Activated naive CD4-positive, alpha-beta T cell (primary cell): ENCODE measurements at places on chromosomes 11 and 22.

- DNase-seq: no peak
Measured at GRCh38 chr22:24176630-24177029, 4.7 kb upstream of the SUSD2 start.

DNA sequence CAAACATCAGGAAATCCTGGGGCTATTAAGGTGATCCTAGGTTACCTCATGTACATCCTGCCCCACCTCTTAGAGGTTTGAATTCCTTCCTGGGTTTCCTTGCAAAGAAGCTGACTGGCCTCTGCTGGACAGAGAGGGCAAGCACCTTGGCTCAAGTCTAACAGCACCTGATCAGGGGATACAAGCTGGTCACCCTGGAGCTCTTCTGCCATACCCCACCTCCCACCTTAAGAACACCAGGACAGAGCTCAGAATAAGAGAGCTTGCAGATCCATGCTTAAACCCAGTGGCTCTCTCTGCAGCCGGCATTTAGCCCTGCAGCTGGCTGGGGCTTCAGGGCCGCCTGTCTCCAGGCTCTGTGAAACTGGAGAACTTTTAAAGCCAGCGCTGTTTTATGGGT, 386.6 kb upstream of the NARS2 start:
- no peak for DNase-seq

DNA sequence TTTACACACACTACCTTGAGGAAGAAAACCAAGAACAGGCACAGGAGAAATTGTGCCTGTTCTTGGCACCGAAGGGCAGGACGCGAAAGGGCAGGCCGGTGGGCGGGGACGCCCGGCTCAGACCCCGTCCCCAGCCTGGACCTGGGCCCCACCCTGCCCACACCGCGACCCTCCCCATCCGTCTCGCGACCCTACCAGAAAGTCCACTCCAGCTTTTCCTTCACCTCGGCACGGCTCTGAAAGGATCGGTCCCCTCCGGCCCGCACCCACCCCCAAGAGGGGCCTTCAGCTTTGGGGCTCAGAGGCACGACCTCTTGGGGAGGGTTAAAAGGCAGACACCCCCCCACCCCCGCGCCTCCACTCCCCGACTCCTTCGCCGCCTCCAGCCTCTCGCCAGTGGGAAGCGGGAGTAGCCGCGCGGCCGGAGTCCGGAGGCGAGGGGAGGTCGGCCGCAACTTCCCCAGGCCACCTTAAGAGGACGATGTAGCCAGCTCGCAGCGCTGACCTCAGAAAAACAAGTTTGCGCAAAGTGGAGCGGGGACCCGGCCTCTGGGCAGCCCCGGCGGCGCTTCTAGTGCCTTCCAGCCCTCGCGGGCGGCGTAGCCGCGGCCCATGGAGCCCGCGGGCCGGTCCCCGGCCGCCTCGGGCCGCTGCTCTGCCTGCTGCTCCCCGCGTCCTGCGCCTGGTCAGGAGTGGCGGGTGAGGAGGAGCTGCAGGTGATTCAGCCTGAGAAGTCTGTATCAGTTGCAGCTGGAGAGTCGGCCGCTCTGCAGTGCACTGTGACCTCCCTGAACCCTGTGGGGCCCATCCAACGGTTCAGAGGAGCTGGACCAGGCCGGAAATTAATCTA, 4.4 kb downstream of the SEC14L6 start:
- no peak for DNase-seq

DNA sequence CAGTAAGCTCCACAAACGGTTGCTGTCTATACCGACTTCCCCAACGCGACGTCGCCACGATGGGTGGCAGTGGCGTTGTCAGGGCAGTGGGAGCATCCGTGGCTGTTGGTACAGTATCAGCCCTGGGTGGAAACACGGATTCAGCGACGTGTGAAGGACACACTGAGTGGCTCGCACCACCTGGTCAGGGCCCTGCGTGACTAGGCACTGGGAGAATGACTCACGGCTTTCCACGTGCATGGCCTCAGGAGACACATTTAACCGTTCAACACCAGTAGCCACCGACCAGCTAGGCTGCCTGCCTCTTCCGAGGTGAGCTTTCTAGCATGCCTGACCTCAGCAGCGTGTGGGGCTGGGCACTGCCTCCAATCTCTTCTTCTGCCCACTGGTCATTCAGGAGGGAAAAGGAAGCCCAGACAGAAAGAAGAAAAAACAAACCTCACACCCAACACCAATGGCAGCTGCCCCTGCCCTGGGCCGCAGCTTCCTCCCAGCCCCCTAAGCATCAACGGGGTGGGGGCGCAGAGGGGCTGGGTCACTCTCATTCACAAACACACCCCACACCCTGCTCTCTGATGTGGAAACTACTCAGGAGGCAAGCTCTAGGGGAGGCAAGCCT, 59.0 kb downstream of the MYH9 start:
- DNase-seq: no peak

DNA sequence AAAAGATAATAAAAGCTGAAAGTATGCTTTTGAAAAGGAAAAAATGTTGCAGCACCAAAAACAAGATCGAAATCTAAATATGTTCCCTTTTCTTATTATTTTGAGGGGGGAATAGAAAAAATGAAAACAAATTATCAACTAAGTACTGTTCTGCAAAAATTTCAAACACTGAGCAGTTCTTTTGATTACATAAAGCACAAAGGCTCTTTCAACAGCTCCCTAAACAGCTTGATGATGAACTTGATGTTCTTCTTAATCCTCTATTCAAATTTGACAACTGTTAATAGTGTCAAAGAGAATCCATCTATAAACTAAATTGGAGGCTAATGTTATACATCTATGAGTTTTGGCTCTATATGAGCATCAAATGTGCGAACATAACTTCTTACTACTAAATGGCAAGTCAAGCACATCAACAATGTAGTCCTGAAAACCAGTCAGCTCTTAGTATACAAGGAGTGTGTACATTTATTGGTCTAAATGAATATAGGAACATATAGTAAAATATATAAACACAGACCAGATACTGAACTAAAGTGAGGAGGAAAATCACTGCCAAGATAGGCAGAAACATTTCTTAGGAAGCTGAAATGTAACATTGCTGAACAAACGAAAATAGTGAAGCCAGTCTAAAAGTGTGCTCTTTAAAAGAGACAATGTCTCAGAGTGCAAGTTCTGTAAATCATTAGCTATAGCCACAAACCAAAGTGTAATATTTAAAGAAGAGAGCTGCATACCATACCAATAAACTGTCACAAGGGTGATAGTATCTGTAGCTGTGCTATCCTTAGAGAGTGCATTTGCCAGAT, 94.3 kb downstream of the SOX6 start:
- no peak for DNase-seq

DNA sequence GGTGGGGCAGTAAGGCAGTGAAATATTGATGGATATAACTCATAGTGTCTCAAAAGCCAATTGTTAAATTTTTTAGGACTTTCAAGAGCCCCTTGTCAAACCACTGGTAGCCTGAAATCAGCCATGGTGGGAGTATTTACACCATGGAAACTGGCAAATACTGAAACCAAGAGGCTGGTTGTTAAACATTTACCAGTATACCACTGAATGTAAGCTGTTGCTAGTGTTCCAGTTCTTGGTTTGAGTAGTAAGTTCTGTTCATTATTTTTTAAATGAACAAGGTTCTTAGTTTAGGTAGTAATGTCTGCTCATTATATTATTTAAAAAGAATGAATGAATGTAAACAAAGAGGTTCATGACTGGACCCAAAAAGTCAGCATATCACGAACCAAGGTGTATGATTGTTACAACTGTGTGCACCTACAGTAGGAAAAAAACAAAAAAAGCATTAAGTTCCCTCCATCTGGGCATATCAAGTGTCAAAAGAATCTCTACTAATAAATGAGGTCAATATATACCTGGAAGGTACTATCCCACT, 4.5 kb upstream of the EIF3F start:
- no peak for DNase-seq

DNA sequence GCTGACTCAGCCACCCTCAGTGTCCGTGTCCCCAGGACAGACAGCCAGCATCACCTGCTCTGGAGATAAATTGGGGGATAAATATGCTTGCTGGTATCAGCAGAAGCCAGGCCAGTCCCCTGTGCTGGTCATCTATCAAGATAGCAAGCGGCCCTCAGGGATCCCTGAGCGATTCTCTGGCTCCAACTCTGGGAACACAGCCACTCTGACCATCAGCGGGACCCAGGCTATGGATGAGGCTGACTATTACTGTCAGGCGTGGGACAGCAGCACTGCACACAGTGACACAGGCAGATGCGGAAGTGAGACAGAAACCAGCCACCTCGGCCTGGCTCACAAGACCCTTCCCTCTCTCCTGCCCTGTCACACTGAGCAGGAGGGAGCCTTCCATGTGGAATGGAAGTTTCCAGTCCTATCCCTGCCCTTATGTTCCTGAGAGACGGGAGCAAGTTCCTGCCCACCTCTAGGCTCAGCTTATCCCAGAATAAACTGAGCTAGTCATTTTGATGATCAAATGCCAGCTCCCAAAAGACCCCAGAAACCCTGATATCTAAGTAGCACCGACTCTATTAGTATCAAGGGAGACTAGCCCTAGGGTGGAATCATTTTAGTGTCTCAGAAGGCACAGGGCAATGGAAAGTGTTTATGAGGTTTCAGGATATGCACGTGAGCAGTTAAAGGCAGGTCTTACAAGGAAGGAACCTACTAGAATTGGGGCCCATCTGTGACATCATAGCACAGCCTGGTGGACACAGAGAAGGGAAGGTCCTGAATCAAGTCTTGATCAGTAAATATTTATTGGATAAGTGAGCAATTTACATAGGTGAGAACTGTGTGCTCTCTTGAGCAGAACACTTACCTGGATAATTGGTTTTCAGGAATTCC, 6.3 kb upstream of the IGLL5 start:
- no peak for DNase-seq

GRCh38 chr11:20260307-20260706, 100.0 kb upstream of the DBX1 start:
- DNase-seq: no peak
